ENCODE measurements at places on chromosomes 3 and 15.

DNA sequence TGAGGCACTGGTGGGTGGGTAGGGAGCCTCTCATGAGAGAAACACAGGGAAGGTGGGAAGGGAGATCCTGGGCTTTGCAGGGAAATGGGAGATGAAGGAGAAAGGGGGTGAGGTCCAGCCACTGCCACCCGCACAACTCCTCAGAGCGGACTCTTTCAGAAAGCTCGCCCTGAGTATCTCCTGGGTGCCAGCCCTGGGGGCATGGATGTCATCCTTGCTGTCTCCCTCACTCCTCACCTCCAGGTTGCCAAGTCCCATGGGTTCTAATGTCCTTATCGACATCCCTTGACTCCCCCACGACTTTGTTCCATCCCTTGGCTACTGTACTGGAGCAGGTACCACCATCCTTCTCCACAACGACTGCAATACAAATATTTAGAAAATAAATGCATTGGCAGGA lies 40.9 kb downstream of the SYNM start:
- H3K36me3 ChIP-seq: no peaks in the 10 kb centered on the region
- H3K27me3 ChIP-seq: no peaks in the 10 kb centered on the region
- no peak for DNase-seq
- H3K4me3 ChIP-seq: no peak overlapping the region

DNA sequence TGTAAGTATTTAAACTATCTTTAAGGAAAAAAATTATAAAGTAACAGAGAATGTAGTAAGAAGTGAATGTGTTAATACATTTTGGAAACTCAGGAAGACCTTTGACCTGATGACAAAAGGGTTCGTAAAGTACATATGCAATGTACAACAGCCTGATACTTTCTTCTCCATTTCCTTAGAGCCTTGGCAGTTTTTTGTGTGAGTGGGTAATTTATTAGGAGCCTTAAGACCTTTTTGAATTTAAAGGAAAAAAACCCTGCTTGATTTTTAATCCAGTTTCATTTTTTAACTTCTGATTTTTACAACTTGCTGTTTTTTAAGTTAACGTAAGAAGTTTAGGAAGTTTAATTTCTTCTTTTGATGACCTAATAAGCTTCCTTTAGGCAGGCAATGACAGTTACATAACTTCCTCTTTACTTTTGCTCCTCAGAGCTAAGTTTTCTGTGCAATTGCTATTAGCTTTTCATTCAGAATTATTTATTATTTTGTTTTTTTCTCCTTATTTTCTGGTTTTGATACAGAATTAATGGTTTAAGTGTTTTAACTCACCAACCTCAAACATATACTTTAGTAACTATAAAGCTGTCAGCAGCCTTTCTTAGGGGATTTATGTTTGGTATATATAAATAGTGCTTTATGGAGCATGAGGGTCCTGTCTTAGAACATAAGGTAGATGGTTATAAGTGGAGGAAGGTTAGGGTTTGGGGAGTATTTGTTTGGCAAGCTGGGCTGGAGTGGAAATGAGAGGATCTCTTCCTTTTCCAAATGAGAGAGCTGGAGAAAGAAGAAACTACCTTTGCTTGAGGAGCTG lies 35.2 kb downstream of the ARMC8 start:
- peaks cover 3% of the 10 kb centered on the region for H3K4me1 ChIP-seq
- H3K4me3 ChIP-seq: no peak overlapping the region
- no peaks in the 10 kb centered on the region for H3K27me3 ChIP-seq
- no peak overlapping the region for H3K27ac ChIP-seq

DNA sequence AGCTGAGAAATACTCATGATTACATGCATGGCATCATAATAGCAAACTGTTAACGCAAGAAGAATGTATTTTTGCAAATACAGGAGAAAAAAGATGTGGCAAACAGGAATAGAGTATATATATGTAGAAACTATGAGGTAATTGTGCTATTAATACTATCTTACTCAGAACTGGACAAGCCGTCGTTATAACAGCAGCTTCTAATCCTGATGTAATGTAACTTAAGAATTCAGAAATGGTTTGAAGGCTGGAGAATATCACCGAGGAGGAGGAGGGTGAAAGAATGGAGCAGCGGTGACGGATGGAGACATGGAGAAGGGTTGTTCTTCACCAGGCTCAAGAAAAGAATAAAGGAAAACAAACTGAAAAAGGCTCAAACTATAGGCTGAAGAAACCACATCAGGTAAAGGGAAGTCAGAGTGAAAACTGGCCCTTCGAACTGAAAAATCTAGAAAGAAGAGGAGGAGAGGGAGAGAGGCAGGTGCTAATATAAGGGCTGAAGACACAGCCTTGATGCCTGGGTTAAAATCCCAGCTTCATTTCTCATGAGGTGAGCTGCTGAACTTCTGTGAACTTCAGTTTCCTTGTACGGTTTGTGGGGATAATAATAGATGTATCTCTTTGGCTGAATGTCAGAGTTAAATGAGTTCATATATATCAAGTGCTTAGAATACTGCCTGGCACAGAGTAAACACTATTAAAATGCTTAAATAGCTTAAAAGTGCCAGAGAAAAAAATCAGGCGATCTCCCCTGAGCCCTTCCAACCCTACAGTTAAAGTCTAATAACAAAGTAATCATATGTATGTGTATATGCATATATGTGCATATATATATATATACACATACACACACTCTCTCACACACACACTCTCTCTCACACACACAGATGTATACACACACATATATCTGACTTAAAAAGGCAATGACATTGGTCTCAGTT lies 43.9 kb downstream of the GOLIM4 start:
- DNase-seq: no peak
- no peaks in the 10 kb centered on the region for H3K36me3 ChIP-seq
- H3K27ac ChIP-seq: no peak overlapping the region
- no peaks in the 10 kb centered on the region for H3K27me3 ChIP-seq
- H3K4me1 ChIP-seq: no peaks in the 10 kb centered on the region

GRCh38 chr15:101054116-101054515 lies 135.0 kb downstream of the LRRK1 start:
- H3K27me3 ChIP-seq: no peaks in the 10 kb centered on the region
- no peak overlapping the region for H3K27ac ChIP-seq
- no peak for DNase-seq

- no peak for DNase-seq
- no peaks in the 10 kb centered on the region for H3K36me3 ChIP-seq
- H3K4me1 ChIP-seq: no peaks in the 10 kb centered on the region
- no peaks in the 10 kb centered on the region for H3K27me3 ChIP-seq
Measured at GRCh38 chr3:118984699-118985098, 49.9 kb downstream of the IGSF11 start.

- H3K4me3 ChIP-seq: no peak overlapping the region
- H3K27me3 ChIP-seq: no peaks in the 10 kb centered on the region
- DNase-seq: no peak
- no peak overlapping the region for H3K27ac ChIP-seq
- no peaks in the 10 kb centered on the region for H3K36me3 ChIP-seq
- no peaks in the 10 kb centered on the region for H3K4me1 ChIP-seq
Measured at GRCh38 chr3:3714572-3714971, 84.7 kb upstream of the LRRN1 start.

GRCh38 chr15:92391640-92392039 lies 2.0 kb upstream of the ST8SIA2 start:
- H3K27ac ChIP-seq: no peak overlapping the region
- peaks cover 51% of the 10 kb centered on the region for H3K27me3 ChIP-seq
- H3K4me3 ChIP-seq: no peak overlapping the region
- no peaks in the 10 kb centered on the region for H3K36me3 ChIP-seq
- no peaks in the 10 kb centered on the region for H3K4me1 ChIP-seq

- H3K36me3 ChIP-seq: no peaks in the 10 kb centered on the region
- H3K27ac ChIP-seq: no peak overlapping the region
- no peak for DNase-seq
- no peaks in the 10 kb centered on the region for H3K4me1 ChIP-seq
Measured at GRCh38 chr3:187507266-187507665, 139.1 kb downstream of the RTP4 start.

- no peaks in the 10 kb centered on the region for H3K27me3 ChIP-seq
- H3K36me3 ChIP-seq: no peaks in the 10 kb centered on the region
- H3K27ac ChIP-seq: no peak overlapping the region
- H3K4me3 ChIP-seq: no peak overlapping the region
- no peaks in the 10 kb centered on the region for H3K4me1 ChIP-seq
Measured at GRCh38 chr3:31027191-31027761, 132.8 kb upstream of the GADL1 start.

DNA sequence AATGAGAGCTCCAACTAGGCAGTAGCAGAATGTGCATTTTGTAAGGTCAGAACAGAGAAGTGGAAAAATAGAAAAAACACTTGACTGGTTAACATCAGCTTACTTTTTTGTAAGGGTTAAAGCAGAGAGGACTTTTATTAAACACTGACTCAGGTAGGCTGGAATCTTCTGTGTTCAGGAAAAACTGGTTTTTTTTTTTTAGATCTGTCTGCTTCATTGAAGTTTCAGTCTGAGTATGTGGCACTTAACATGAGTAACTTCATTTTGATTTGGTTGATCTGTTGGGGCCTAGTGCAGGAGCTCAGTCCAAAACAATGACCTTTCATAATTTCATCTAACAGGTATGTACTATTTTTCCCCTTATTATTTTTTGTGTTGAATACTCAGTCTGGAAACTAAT lies 141.1 kb downstream of the DOCK3 start:
- no peak overlapping the region for H3K27ac ChIP-seq
- H3K4me1 ChIP-seq: no peaks in the 10 kb centered on the region
- no peaks in the 10 kb centered on the region for H3K27me3 ChIP-seq
- DNase-seq: no peak

Data from CD4-positive, alpha-beta T cell (primary cell).